ENCODE measurements at places on chromosomes 2 and 18.

DNA sequence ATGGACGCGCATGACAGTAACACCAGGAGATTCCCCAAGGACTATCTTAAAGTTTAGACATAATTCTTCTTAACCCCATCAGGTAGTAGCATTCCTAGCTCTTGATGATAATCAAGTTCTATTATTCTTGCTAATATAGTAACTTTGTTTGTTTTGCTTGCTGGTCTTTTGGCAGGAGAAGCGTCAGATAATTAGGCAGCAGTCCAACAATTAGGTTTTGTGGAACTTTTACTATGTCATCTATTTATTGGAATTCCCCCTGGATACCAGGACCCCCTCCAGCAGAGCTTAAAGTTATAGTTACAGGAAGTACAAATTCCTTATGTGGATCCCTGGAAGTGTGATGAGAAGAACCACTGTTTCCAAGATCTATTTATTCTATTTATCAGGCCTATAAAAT is 1138.0 kb upstream of the FAM98A start:
- no peak for DNase-seq

DNA sequence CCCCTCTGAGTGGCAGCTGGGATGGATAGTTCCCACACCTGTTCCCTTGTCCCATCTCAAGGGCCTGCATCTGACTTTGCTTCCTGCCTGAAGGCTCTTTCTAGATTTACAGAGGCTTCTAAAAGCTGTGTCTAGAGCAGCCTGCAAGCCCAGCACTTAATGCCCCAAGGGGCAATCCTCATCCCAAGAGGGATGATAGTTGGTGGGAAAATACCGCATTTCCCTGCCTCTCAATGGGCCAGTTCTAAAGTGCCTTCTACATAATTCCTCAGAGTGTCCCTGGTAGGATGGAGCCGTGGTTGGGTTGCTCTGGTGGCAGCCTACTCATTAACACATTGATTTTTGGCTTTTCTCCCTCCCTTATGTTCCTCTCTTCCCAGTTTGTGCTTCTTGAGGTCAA is 29.5 kb downstream of the LAMA3 start:
- DNase-seq, result no peak

- no peak for DNase-seq
These were observed 2.5 kb downstream of the TAF4B start for GRCh38 chr18:26228562-26229260.

GRCh38 chr2:38074764-38075506 is 1.0 kb downstream of the CYP1B1 start:
- no peak for DNase-seq

DNA sequence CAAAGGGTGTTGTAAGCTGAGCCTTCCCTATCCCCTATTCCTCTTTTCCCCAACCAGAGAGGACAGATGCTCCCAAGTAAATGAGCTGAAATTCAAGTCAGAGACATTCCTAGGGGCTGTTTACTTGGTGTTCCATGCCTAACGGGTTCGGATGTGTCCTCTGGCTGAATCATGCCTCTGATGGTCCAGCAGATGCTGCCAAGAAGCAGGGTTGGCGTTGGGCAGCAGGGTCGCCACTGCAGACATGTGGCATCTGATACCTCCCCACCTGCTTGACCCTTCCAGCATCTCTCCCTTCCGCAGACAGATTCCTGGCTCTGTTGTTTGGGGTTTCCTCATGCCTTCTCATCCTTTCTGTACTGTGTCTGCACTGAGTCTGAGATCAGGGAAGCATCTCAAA is 108.3 kb downstream of the HNRNPLL start:
- no peak for DNase-seq

GRCh38 chr18:55012008-55012407 is 52.7 kb upstream of the CCDC68 start:
- no peak for DNase-seq

DNA sequence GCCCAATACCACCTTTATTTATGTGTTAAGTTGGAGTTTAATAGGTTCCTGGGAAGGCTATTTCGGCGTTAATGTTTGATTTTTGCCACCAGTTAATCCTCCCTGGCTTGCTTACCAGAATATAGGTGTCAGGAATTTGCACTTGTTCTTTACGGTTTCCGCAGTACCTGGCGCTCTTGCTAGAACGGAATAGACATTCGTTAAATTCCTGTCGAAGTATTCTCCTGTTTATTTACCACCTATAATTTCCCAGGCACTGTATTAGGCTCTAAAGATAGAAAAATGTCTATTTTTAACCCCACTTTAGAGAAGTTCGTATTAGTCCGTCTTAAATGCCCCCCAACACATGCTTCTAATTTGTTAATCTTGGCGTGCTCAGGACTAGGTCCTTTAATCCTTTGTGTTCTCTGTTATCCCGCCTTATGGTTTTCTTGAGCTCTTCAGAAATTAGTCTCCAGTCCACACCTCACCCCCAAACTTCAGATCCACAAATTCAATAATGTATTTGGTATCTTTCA is 575 bp downstream of the CCDC150 start:
- no peak for DNase-seq

GRCh38 chr2:130834931-130835765 is 1.6 kb upstream of the ARHGEF4 start:
- DNase-seq, result no peak

DNA sequence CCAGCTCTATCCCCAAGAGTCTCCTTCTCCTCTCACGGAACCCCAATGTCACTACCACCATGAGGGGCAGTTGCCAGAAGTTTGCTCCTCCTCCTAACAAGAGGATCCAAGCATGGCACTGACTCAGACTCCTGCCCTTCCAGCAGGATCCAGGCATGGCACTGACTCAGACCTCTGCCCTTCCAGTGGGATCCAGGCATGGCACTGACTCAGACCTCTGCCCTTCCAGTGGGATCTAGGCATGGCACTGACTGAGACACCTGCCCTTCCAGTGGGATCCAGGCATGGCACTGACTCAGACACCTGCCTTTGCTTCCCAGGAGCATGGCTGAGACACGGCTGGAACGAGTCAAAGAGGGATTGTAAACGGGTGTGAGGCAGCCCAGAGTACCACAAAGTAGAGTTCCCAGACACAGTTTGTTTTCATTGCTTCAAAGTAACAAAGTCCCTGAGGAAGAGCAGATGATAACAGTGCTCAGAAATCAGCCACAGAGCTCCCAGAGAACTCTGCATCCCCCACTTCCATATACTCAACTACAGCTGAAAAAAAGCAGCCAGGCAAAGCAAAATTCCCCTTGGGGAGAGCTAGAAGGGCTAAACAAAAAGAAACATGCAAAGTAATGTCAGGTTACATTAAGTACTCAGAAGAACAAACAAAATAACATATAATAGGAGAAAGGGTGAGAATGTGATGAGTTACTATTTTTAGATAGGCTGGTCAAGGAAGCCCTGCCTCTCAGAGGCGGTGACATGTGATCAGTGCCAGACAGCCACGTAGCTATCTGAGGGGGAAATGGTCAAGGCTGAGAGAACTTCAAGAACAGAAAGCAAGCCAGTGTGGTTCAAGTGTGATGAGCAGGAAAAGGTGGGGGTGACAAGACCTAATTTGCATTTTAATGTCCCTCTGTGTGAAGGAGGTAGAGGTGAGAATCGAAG is 3.0 kb downstream of the BUB1 start:
- DNase-seq, result peak; percentile 40

DNA sequence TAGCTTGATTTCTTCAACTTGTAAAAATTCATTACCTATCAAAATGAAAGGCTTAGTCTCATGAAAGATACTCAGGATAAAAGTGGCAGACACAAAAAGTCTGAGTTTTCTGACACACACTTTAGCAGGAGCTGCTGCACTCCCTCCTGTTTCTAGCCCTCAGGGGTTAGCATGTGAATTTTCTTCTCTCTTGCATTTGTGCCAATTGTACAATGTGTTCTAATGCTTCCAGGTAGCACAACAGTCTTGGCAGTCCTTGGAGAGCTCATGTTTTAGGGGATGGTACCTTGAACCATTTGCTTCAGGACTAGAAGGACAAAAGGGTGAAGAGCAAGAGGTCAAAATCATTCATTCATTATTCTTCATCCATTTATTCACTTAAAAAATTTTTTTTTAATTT is 316.8 kb downstream of the AFF3 start:
- no peak for DNase-seq

GRCh38 chr2:128441341-128442052 is 122.8 kb upstream of the HS6ST1 start:
- no peak for DNase-seq

DNA sequence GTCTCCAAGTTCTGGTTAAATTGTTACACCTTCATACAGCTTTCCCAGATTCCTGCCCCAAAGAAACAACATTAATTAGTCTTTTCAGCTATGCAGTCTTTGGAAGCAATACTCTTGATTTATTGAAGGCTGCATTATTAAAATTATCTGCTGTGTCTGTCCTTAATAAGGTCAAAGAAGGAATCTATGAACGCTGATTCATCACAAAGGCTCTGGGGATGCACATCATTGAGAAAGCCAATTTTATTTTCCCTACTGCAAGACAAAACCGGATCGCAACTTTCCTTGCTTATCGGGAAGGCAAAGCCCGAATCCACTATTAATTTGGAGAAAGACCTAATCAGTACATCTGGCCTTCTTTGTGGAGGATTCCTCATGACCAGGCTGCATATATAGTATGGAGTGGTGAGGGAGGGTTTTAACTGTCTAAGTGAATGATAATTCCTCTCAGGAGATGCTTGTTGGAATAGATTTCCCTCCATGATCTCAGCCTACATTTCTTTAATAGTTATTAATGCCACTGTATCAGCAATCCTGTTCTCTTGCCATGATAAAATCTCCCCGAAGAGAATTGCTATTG is 224.6 kb downstream of the PIK3C3 start:
- no peak for DNase-seq

- peak; percentile 52 for DNase-seq
These were observed 477 bp downstream of the ACVR1 start for GRCh38 chr2:157875641-157876065.

GRCh38 chr2:128686881-128687555 is 368.4 kb upstream of the HS6ST1 start:
- no peak for DNase-seq

DNA sequence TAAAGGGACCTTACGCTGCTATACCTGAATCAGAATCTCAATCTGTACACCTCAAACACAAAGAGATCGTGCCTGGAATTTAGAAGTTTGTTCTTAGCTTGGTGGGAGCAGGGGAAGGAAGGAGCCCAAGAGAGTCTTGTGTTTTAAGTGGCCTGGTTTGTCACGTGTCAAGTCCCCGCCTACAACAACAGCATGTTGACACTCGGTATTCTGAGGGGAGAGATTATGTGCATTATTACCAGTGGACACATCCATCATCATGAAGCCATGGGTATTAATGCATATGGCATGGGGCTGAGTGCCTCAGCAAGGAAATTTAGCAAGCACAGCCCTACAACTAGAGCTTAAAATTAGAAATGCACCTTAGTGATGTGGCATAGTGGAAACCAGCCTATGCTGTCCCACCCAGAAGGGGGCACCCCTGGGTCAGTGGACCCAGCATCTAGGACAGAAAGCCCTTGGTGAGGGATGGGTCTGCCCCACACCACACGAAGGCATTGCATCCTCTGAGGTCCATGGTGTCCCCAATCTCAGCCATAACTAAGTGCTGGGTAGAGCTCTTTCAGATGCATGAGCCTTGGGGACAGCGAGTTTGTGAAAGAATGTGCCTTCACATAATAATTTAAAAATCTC is 138.7 kb downstream of the MGAT5 start:
- DNase-seq, result no peak

DNA sequence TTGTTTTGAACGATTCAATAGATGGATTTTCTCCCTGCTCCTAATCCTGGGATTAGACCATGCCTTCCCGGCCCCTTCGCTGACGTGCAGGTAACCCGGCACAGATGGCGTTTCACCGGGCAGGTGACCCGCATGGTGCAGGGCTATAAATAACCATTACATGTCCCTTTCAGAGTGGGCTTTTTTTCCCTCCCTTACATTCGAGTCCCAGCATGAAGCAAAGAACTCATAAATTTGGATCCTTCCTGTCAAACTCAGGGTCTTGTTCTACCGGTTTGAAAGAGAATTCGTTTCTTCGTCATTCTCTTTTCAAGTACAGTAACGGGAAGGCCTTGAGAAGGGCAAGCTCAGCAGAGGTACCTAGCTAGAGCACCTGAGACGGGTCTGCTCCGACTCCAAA is 46.1 kb downstream of the EDAR start:
- DNase-seq, result no peak

- DNase-seq, result peak; percentile 45
These were observed 300.9 kb downstream of the PHLPP1 start for GRCh38 chr18:63016270-63016669.

DNA sequence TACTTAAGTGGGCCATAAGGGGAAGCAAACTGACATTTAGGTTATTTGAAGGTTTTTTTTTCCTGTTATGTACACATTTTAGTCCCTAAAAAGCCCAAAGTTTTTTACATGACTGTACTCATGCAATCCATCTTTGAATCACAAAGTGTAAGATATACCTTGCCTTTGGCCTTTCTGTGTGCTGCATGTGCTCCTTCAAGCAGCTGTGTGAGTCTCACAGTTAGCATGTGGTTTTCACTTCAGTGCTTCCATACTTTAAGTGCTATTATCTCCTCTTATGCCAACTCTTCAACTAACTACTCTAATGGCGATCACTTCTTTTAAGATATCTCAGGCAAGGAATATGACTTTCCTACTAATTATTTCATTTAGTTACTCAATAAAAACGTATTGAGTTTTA is 597.1 kb upstream of the ACVR2A start:
- no peak for DNase-seq

DNA sequence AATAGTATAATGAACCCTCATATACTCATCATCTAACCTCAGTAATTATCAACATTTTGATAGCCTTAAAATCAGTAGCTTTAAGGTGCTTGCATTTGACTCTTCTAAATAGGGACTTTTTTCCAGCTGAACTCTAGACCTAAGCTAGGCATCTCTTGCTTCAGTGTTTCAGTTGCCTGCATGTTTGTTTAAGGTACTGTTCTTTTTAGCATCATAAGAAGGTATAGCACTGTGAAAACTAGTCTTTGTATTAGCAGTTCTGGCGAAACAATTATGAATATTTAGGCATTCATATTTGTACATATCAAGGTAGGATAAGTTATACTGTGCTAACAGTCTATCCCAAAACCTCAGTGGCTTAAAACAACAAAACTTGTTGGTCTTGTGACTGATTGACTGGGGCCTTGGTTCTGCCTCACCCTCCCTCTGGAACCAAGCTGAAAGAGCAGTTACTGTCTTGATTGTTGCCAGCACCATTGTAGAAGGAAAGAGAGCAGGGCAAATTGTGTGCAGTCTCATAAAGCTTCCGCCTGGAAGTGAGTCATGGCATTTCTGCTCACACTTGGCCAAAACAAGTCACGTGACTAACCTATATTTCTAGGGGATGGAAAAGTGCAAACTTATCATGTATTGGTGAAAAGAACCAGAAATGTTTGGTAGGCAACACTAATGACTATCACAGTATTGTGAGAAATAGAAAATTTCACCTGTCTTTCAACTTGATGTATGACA is 24.3 kb downstream of the GALNT1 start:
- no peak for DNase-seq

DNA sequence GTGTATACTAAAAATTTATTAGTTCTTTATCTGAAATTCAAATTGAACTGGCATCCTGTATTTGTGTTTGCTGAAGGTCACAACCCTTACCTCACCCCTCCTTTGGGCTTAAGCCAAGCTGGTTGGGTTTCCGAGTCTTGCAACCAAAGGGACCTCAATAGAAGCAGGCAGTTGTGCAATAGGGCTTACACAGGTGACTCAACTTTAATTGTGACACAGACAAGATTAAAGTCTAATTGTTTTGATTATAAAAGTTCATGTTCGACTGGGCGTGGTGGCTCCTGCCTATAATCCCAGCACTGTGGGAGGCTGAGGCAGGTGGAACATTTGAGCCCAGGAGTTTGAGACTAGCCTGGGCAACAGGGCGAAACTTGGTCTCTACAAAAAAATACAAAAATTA is 71.5 kb downstream of the RAB31 start:
- no peak for DNase-seq

- no peak for DNase-seq
These were observed 47.2 kb downstream of the SLC14A2 start for GRCh38 chr18:45662468-45662867.
